ENCODE measurements at places on chromosomes 6 and 20.

- DNase-seq, result no peak
Observed at GRCh38 chr6:144286503-144287393, 1.6 kb downstream of the UTRN start.

GRCh38 chr20:23019403-23019802, 15.7 kb upstream of the SSTR4 start:
- DNase-seq, result no peak

- DNase-seq, result no peak
Observed at GRCh38 chr6:90148867-90149266, 147.8 kb downstream of the BACH2 start.

DNA sequence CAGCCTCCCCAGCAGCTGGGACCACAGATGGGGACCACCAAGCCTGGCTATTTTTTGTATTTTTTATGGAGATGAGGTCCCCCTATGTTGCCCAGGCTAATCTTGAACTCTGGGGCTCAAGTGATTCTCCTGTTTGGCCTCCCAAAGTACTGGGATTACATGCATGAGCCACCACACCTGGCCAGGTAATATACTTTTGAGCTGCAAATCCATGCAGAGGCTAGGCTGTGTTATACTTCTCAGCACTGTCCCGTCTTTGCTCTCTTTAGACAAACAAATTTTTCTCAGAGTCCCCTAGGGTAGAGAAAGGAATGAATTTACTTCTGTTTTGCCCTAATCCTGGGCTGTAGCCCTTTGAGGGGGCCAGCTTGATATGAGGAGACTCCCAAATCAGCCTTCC, 13.4 kb upstream of the SCAF8 start:
- DNase-seq, result no peak

DNA sequence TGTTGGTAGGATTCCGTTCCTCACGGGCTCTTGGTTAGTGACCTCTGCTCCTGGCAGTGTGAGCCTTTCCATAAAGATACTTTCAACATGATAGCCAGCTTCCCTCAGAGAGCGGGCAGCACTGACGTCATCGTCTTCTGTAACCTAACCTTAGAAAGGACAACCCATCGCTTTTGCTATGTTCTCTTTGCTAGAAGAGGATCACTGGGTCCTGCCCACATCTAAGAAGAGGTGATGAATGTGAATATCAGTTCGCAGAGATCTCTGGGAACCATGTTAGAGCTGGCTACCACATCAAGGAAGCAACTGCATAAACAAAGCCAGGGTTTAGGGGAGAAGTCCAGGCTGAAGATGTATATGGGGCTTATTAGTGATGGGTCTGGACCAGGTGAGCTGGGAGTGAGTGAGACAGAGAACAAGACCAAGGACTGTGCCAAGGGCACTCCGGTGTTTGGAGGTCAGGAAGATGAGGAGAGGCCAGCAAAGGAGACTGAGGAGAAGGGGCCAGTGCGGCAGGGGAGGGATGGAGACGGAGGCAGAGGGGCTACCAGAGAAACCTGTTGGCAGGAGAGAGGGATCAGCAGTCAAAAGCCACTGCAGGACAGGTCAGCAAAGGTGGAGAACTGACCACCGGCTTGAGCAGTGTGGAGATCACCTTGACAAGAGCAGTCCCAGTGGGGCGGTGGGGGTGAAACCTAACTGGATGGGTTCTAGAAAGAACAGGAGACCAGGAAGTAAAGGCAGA, 39.7 kb downstream of the PIM1 start:
- DNase-seq, result peak; percentile 85

GRCh38 chr20:46203510-46203837, 85.4 kb downstream of the CD40 start:
- no peak for DNase-seq

GRCh38 chr6:169801396-169802160, 50.2 kb downstream of the ERMARD start:
- no peak for DNase-seq

DNA sequence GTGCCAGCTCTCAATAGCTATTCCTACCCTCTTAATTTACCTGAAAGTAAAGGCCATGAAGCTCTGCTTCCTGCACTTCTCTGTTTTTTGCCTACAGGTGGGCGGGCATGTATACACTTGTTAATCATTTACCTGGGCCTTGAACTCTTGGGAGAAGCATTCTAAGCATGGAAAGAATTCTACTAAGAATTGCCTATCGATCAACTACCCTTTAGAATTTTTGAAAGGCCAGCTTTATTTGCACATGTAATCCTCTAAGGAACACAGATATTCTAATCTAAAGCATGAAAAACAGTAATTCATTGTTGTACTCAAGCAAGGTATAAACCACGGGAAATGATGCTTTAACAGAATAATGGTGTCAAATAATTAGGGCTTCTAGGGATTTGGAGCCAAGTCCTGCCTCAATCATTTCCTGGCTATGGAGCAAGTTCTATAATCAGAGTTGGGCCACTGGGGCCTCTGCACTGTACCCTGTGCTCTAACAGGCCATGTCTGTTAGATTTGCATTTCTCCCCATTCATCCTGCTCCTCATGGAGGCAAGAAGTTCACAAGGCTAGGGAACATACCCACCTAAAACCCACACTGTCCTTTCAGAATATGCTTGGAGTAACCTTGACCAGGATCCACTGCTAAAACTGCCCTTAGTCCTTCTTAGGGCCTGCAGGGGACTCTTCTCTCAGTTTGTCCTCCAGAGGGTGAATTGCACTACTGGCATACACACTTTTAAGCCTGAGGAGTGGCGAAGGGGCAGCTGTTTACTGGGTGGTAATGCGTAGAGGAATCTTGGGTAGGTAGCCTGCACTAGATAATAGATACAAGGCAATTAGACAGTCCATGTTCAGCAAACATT, 276.4 kb upstream of the JAG1 start:
- DNase-seq, result no peak

GRCh38 chr6:137571854-137572253, 77.7 kb upstream of the OLIG3 start:
- DNase-seq, result peak; percentile 60

DNA sequence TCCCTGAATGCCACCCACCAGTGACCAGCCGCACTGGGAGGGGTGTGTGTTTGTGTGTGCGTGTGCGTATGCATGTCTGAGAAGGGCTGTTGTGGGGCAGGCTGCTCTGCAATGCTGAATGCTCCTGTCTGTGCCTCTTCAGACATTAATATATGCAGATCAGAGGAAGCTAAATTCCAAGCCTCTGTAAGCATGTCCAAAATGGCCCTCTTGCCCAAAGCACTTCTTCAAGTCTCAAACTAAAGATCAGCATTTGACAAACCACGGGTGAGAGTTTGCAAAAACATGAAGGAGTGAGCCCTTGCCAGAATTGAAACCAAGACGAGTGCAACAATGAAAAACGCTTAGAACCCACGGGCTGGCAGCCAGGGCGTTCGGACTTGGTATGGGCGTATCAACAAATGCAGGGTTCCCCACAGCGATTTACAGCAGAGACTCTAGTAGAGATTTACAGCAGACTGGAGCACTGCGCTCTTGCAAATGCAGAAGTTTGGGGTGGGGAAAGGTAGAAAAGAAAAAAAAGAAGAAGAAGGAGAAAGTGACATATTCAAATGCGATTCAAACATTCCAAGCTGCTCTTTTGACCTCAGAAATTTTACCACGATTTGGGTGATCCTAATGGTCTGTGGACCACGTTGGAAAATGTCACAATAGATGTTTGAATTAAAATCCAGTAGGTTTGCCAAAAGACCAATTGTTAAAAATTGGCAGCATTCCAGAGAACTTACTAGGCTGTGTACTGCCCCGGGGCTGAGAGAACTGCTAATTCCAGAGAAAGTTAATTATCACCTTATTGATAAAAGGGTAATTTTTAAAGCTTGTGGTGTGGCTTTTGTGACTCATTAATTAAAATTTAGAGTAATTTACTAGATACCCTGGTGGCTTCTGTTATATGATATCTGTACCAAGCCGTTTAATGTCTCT, 3.5 kb downstream of the SCML4 start:
- DNase-seq, result peak; percentile 83

DNA sequence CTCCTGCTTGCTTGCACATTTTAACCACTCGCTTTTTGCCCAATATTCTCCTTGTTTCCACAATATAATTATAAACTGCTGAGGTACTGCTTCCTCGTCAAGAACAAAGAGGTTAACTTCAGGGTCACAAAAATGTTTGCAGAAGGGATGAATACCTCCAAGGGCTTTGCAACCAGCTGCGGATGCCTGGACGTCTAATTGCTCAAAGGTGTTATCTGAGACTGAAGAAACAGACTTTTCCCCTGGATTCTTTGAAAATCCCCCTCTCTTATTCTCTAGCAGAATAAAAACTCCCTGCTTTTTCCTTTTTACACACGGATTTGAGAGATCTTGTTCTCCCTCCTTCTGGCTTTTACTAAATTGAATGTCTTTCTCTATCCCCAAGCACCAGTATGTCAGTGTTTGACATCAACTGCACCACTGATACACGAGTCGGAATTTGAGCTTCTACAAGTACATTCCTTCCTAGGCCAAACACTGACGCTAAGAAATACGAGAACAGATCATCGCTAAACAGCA, 336 bp upstream of the SMPDL3A start:
- DNase-seq, result no peak

- DNase-seq, result no peak
Observed at GRCh38 chr6:11830105-11830504, 51.5 kb upstream of the ADTRP start.

- DNase-seq, result no peak
Observed at GRCh38 chr6:39350723-39351505, 28.4 kb upstream of the KCNK16 start.

DNA sequence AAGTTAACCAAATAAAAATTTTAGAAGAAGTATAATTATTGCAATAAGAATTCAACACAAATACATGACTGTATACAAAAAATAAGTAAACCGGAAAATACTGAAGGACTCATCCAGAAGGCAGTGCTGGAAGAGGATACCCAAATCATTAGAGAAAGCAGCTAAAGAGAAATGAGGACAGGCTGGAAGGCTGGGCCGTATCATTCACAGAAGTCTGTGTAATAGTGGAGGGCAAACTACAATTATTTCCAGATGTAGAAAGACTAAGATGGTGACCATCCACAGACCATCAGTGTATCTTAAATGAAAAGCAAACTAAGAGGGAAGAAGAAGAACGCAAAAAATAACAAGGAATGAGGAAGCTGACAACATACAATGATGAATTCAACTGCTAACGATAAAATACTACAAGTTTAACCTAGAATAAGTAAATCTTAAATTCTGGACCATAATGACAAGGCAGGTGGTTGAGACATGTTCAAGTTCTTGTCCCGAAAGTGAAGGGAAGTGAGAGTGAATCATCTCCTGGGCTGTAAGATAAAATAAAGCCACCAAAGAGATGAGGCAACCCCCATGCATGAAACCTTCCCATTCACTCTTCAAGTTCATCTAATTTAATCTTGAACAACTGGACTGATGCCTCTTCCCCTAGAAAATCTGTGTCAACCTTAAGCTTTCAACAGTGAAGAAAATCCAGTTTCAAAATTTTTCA, 71.5 kb downstream of the SLC23A2 start:
- no peak for DNase-seq

GRCh38 chr6:112114577-112115223, 27.3 kb downstream of the FAM229B start:
- no peak for DNase-seq

DNA sequence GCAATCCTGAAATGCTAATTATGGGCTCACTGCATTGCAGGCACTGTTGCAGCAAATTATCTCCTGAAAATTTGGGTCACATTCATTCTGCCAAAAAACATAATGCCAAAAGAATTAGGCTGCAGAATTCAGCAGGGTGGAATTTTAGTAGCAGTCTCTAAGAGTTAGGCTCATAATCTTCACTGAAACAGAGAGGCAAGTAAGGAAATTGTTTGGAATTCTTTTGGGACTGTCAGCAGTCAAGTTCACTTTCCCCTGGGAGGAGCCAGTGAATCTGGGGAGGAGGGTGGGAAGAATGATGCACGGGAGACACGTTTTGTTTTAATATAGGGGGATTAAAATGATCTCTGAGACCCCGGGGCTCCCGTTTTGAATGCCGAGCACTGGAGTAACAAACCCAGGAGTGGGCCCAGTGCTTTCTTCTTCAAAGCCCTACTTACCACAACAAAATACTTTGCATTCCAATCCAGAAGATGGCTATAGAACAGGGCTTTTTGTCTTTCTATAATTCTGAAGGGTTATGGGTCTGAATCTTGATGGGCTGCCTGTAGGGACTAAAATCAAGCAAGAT, 44.7 kb downstream of the SOBP start:
- no peak for DNase-seq

DNA sequence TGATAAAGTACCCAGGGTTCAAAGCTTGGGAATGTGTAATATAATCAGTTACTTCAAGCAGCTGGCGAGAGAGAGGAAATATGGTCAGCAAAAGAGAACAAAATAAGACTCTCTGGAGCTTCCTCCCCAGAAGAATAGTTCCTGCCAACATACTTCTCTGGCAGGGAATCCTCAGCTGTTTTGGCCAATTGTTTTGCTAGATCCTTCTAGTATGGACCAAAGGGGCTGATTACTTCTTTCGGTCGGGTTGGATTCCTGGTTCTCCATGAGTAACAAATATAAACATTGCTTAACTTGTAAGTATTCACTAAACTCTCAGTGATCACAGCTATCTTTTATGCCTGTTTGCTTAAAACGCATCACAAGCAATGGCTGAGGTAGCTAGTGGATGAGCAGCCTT, 31.4 kb upstream of the FBXO9 start:
- DNase-seq, result no peak
